ENCODE measurements at places on chromosomes 13 and 19.

GRCh38 chr19:38079926-38080380 is 144.1 kb downstream of the DPF1 start:
- no peak for DNase-seq

DNA sequence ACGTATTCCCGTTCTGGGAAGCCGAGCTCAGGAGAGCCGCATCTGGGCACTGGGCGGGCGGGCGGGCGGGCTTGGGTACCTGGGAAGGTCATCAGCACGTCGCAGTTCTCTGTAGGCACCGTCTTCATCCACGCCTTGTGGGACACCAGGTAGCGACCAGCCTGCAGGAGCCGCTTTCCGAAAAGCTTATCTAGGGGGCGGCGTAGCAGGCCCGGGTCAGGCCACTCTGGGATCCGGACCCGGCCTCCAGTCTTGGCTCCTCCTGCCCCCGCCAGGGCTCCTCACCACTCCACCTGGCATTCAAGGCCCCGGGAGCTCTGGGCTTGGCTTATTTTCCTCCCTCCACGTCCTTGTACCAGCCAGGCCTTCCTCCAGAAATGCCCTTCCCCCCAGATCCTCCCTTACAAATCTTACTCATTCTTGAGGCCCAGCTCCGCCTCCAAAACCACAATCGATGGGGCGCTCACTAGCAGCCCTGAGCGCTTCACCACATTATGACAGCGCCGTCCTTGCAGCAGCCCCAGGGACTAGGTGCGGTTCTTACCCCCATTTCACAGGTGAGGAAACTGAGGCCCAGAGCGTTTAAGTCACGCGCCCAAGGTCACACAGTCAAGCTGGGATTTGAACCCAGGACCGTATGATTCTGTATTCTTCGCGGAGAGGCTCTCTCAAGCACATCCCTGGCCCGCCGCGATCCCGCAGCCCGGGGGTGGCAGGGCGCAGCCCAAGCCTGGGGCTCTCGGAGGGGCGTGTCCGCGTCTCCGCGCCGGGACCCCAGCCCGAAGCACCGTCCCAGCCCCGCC is 843 bp downstream of the ANO8 start:
- peak; percentile 77 for DNase-seq

DNA sequence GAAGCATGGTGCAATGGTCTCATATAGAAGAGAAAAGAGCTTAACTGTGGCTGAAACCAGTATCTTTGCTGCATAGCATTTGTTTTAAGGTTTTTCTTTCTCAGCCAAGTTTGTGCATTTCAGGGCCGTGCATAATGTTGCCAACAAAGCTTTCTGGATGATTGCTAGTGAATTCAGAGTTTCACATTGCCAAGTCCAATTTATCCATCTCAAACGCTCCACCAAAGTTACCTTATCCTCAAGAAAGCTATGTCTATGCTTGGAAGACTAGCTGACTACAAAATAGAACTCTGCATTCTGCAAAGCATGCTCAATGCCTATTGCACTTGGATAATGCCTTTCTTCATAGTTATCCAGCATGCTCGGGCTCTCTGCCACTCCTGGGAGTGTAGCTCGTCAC is 535.8 kb upstream of the SGCG start:
- no peak for DNase-seq

DNA sequence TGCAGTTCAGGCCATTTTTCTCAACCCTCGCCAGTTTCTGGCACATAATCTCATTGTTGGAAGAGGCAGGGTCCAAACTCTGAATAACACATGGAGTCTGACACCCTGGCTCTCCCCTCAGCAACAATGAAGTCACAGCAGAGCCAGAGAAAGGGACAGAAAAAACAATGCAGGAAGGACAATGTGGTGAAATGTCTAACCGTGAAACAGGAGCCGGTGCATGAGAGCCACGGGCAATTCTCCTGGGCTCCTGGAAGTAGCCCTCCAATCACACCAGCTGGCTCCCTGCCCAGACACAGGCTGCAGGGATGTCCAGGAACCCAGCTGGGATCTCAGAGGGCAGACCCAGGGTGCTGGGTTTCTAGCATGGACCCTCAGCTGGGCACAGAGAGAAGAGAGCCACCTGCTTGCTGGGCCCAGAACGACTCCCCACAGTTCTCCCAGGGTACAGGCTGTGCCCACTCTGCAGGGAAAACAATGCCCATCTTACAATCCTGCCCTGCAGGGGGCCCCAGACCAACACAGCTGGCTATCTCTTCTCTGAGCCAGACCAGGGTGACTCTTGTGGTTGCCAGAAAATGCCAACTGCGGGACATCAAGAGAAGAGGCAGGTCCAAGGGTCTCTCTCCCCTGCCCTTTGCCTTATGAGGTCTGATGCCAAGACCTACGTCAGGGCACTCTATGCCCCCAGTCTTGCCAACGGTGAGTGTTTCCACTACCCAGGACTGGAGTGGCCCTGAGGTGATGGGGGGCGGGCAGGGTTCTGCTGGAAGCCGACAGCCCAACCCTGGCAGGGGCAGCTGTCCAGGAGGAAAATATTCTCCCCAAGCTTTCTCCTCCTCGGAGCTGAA is 64.5 kb downstream of the CEBPG start:
- DNase-seq: no peak

GRCh38 chr13:20383058-20383457 is 142.6 kb downstream of the CRYL1 start:
- no peak for DNase-seq

GRCh38 chr13:35826626-35827254 is 304.4 kb downstream of the DCLK1 start:
- DNase-seq: no peak

- DNase-seq: no peak
Observed at GRCh38 chr19:51075998-51076397, 6.7 kb downstream of the KLK14 start.

DNA sequence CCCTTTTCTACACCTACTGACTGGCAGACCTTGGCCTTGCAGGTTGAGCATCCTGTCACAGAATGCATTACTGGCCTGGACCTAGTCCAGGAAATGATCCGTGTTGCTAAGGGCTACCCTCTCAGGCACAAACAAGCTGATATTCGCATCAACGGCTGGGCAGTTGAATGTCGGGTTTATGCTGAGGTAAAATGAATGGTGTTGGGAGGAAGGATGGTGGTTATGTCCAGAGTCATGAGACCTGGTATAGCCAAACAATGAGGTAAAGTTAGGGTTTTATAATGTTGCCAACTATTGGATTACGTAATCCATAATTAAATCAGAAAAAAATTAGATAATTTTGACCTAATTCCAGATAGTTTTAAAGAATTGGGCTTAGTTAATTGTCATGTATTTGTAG is 212.5 kb downstream of the PCCA start:
- no peak for DNase-seq

DNA sequence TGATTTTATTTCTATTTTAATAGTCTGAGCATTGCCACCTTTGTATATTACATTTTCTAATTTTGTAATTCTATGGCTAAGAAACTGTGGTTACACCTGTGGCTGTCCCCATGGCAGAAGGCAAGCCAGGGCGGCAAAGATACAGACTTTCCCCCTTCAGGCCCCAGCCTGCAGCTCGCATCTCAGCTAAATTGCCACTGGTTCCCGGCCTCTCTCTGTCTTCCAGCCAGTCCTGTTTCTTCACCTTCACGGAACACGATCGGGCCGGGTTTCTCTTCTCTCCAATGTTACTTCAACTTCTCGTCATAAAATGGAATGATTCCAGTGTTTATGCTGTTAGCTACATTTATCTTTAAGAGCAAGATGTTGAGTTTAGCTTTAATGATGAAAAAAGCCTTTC is 124.5 kb upstream of the ZNF507 start:
- DNase-seq: no peak

DNA sequence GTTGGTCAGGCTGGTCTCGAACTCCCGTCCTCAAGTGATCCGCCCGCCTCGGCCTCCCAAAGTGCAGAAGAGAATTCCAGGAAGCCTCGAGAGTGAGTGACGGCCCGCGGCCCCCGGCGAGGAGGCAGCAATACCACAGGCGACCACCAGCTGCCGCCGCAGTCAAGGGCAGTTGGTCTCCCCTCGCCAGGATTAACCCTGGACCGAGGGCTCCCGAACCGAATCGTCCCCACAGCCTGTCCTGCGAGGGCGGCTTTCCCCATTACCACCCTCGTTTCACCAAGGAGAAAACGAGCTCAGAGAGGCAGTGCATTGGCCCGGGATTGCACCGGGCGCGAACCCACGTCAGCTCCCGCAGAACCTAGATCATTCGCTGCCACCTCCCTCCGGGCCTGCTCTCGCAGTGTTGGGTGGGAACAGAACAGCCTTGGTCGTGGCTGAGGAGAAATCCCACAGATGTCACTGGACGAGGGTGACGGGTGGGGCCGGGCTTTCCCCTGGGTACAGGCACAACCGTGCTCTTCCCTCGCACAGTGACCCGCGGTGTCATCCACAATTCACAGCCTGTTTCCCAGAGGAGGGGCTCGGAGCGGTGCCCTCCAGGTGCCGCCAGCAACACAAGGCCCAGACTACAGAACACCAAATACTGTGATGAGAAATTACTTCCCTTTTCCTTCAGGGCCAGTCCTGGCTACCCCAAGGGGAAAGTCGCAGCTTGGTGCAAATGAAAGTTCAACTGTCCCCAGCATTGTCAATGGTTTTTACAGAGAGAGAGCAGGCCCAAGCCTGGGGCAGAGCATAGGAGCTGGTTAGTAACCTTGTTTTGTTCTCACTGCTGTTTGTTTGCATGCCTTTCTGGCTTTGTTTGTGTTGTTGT is 24.8 kb downstream of the C2CD4C start:
- no peak for DNase-seq

GRCh38 chr19:4539693-4540581 is at the start of gene LRG1:
TSS of gene LRG1 (minus strand) at chr19:4540036. CDS start at chr19:4540013, 23 bp downstream.
- DNase-seq: no peak

DNA sequence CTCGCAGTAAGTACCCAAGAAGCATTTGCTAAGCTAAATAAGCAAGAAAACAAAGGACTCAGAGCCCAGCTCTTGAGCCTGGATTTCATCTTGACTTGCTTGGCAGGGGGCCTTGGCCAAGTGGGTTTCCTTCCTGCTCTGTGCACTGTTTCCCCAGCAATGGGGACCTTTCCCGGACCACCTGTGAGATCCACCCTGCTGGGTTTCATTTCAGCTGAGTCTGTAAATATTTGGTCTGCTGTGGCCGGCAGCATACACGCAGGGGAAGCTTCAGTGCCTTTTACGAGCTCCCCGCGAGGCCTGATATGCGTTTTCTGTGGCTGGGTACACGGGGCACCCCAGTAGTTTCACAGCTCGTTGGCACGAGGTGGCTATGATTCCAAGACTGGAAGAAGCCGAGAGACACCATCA is 12.4 kb upstream of the TINCR start:
- DNase-seq: no peak

- DNase-seq: no peak
Observed at GRCh38 chr13:28434926-28435325, 60.0 kb downstream of the FLT1 start.

GRCh38 chr19:46015687-46016425 is 7.0 kb downstream of the PGLYRP1 start:
- DNase-seq: peak; percentile 37

DNA sequence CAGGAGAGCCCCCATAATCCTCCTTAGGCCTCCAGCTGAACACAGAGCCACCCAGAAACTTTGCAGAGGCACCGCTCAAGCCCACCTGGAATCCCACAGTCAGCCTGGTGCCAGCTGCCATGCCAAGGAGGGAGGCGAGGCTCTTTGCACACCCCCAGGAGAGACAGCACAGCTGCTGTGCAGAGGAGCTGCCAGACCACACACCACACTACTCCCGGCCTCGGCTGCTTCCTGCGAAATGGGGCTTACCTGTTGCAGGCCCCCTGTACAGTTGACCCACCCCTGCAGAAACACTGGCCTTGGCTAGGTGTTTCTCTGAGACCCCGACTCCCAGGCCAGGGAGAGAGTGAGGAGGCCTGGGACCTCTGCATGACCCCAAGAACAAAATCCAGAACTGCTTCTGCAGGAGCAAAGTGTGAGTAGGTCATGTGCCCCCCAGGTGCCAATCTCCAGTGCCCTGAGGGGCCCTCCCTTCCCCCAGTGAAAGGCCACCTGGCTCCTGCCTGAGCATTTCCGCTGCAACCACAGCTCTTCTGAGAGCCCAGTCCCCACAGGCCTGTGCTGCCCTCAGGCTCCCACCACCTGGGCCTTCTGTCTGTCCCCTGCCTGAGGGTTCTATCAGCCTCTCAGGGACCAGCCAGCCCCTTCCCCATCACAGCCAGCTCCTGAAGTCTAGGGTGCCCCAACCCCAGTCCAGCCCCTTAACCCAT is 580.4 kb downstream of the UQCRFS1 start:
- DNase-seq: no peak

- DNase-seq: no peak
Observed at GRCh38 chr19:29854033-29854432, 42.2 kb downstream of the CCNE1 start.

GRCh38 chr13:112596235-112596634 is 8.3 kb upstream of the TUBGCP3 start:
- DNase-seq: no peak

DNA sequence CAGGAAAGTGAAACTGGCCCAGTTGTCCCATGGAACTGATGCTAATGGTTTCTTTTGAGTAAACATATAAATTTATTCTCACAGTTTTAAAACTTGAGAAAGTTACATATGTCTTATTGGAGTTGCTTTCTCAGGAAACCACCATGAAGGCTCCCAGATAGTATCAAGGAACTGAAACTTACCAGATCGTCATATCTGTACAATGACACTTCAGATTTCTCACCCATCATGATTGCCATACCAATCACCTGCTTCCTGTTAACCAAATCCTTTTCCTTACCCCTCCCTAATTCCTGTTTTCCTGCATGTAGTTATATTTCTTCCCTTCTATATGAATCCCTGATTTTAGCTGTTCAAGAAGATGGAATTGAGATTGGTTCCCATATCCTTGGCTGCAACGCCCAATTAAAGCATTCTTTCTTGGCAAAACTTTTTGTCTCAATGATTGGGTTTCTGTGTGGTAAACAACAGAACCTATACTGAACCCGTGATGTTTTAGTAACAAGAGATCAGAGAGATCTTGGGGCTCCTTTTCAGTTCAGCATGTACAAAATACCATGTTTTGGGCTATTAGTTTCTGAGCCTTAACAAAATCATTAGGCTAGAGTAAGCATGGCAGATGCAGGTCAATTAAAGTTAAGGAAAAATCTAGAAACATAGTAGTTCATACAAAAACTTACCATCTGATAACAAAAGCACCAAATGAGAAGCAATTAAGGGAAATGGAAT is 781.3 kb upstream of the MIR17HG start:
- no peak for DNase-seq

DNA sequence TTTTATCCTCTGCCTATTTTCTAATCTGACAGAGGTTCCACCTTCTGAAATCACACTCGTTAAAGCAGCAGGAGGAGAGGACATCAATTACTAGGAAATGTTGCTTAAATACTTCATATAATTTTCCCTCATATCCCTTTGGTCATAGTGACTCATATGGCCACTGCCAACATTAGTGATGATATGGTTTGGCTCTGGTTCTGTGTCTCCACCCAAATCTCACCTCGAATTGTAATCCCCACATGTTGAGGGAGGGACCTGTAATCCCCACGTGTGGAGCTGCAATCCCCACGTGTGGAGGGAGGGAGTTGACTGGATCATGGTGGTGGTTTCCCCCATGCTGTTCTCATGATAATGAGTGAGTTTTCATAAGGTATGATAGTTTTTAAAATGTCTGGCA is 618.4 kb upstream of the SLITRK5 start:
- DNase-seq: no peak

GRCh38 chr13:71464686-71465085 is 402.3 kb downstream of the DACH1 start:
- DNase-seq: no peak
